ENCODE measurements at places on chromosomes 3 and 15.

DNA sequence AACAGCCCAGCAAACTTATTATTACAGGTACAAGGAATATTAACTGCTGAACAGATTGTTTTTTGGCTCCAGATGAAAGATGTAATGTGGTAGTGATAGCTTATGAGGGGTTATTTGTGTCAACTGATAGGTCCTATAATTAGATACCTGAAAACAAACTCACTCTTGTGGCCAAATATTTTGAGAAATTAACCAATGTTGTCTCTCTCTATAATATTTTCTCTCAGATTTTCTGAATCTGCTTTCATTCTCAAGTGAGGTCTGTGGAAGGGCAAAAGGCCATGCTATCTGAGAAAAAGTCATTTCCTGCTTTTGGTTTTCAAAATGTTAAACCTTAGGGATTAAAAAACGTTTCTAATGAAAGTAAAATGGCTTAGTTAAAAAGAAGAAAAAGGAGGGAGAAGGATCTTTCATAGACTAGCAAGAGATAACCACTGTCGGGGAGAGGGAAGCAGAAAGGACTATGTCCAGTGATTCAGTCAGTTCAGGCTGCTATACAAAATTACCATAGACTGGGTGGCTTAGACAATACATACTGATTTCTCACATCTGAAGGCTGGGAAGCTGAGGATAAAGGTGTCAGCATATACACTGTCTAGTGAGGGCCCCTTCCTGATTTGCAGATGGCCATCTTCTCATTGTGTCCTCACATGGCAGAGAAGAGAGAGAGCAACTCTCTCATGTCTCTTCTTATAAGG lies 277.5 kb upstream of the P2RY1 start:
- DNase-seq = no peak

GRCh38 chr3:178446059-178446458 lies 90.2 kb upstream of the KCNMB2 start:
- DNase-seq = no peak

- no peak for DNase-seq
Observed at GRCh38 chr15:81111510-81112470, 22.3 kb upstream of the CFAP161 start.

DNA sequence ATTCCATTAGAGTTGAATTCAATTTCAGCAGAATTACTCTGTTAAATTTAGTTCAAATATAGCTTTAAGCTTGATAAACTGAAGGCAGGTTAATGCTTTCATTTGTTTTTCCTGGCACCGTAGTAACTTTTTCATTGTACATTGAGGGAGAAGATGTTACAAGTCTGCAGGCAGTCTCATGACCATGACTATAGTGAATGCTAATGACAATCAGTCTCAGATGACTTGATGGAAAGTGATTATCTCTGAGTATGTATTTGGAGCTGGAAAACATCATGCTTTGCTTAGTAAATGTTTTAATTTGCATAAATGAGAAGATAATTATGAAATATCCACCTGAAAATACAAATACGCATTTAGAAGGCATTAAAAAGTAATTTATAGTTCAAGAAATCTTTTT lies 16.0 kb upstream of the RNF7 start:
- DNase-seq = no peak

- no peak for DNase-seq
Observed at GRCh38 chr3:116238846-116239565, 206.3 kb downstream of the LSAMP start.

DNA sequence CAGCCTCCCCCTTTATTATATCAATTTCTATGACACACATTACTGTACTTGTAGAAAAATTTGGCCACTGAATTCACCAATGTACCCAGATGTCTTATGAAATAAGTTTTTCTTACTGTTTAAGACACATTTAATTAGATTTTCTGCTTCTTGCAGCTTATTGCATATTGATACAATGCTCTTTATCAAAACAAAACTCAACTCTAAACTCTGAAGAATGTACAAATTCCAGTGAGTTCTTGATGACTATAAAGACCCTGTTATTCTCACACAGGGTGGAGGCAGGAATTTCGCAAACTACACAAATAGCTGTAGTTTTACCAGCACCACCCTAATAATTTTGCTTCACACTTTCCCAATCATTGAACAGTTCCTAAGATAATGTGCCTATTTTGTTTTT lies 22.0 kb downstream of the CMTM6 start:
- no peak for DNase-seq

Data from activated CD4-positive, alpha-beta memory T cell treated with anti-CD3 and anti-CD28 coated beads for 36 hours (primary cell).